T-helper 17 cell (primary cell): ENCODE measurements at places on chromosomes 2 and 18. TPM values are rescaled to one million over a fixed set of nuclear protein-coding genes. Genes with fewer than 3 reads are reported as not detected.
A peak's percentile ranks its signal among the peaks of the same experiment; 100 is the strongest.

Gene MZT2B
- 211 TPM for total RNA-seq

- H3K36me3 ChIP-seq: peaks cover 5% of the 10 kb centered on the region
- H3K4me1 ChIP-seq: peaks cover 36% of the 10 kb centered on the region
- H3K27me3 ChIP-seq: no peaks in the 10 kb centered on the region
- H3K4me3 ChIP-seq: no peak overlapping the region
Measured at GRCh38 chr2:6933911-6934310, 16.7 kb downstream of the RNF144A start.

DNA sequence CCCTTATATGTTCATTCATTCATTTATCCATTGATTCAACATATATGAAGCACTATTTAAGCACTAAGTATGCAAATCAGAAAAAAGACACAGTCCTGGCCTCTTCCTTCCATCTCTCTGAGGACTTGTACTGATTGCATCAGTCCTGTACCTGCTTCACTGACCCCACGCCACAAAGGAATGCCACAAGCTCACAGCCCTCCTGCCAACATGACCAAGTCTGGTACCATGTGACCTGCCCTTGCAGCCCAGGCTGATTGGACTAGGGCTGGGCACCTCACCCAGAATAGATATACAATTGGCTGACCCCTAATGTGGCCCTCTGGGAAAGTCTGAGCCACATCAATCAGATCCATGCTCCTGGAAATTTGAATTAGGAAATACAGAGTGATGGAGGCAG, 196.6 kb downstream of the AGPS start:
- DNase-seq: no peak
- no peaks in the 10 kb centered on the region for H3K36me3 ChIP-seq
- peaks cover 31% of the 10 kb centered on the region for H3K27me3 ChIP-seq

- H3K27ac ChIP-seq: peak overlapping the region; percentile 99
- no peaks in the 10 kb centered on the region for H3K27me3 ChIP-seq
- H3K36me3 ChIP-seq: peaks cover 2% of the 10 kb centered on the region
- peak overlapping the region; percentile 98 for H3K4me3 ChIP-seq
Measured at GRCh38 chr2:46943881-46944798, 28.5 kb upstream of the MCFD2 start.

DNA sequence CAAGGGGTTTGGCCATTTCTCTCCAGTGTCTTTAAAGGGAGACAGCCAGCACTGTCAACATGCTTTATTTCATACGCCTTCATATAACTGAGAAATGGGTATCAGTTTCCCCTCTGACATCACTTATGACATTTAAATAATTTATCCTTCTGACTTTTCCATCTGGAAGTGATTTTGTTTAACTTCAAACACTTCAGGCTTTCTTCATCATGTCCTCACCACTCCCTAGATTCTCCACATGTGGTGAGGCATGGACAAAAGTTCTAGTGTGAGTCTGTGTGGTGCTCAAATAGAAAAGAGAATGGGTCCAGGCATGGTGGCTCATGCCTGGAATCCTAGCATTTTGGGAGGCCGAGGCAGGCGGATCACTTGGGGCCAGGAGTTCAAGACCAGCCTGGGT, 158.6 kb downstream of the TXNL1 start:
- no peaks in the 10 kb centered on the region for H3K4me1 ChIP-seq
- peaks cover 13% of the 10 kb centered on the region for H3K27me3 ChIP-seq
- H3K4me3 ChIP-seq: no peak overlapping the region
- no peaks in the 10 kb centered on the region for H3K36me3 ChIP-seq
- DNase-seq: no peak

GRCh38 chr2:44547718-44548117, 186.0 kb downstream of the CAMKMT start:
- H3K27me3 ChIP-seq: no peaks in the 10 kb centered on the region
- H3K4me1 ChIP-seq: no peaks in the 10 kb centered on the region
- DNase-seq: no peak
- no peak overlapping the region for H3K4me3 ChIP-seq
- no peak overlapping the region for H3K27ac ChIP-seq
